ENCODE measurements at places on chromosomes 3 and 15.

- no peak for DNase-seq
Measured at GRCh38 chr3:115418583-115418982, 204.7 kb upstream of the GAP43 start.

GRCh38 chr15:51067510-51067909 lies 27.2 kb downstream of the TNFAIP8L3 start:
- no peak for DNase-seq

DNA sequence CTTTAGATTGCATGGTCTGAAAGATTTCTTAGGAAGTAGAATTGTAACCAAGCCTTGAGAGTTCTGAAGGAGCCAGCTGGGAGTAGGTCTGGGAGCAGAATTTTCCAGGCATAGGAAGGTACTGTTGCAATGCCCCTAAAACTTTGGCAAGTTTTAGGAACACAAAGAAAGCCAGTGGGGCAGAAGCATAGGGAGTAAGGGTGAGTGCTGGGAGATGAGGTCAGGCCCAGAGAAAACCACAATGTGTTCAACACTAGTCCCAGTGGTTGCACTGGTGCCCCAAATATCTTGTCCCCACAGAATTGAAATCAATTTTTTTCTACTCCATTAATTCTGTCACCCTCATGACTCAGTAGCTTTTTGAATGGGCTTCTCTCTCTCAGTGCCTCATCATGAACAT lies 120.7 kb upstream of the GALNT15 start:
- no peak for DNase-seq

DNA sequence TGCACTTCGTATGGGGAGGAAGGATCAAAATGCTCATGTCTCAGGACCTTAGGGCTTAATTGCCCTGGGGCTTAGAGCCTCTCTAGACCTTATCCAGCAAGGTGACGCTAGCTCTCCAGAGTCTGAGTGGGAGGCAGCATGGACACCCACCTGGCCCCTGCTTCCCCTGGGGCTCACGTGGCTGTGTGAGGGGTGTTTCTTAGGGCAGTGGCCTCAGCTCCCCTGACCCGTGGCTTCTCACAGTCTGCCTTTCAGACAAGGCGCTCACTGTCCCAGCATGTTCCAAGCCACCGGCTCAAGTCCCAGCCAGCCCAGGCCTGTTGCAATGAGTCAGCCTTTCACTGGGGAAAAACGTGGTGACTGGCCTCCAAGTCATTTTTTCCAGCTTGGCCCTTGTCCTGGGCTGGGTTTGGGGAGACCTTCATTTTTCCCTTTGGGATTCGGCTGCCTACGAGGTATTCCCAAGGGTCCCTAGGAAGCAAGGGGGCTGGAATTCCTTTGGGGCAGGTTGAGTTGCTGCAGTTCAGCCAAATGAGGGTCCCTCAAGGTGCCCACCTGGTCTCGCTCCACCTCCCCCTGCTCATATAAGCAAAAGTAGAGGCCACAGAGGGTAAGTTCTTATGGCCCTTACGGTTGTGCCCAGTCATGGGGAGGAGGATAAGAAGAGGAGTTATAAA lies 15.7 kb downstream of the BHLHE40 start:
- no peak for DNase-seq

DNA sequence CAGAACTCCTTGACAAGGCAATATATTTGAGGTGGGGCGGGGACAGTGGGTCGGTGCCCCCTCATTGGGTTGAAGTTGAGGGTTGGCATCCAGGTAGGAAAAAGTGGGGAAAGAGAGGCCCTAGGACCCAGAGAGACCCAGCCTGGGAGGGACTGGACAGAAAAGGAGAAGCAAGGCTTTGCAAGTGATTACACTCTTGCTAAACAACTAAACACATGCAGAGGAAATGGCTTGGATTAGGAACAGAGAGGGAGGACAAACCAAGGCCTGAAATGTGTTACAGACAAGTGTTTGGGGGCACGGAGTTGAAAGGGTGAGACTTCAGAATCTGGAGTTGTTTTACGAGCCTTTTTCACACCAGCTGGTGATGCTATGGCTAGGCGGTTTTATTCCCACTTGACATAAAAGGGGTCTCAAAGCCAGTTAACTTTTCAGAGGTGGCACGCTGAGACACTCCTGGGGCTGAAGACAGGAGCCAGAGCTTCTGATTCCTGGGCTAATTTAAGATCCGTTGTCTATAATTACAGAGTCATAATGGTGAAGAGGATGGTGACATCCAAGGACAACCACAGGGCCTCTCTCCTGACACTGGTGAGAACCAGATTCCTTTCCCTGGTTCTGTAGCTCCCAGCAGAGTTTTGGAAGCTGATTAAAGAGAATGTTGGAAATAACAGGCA lies 7.7 kb upstream of the KCTD6 start:
- DNase-seq: no peak

DNA sequence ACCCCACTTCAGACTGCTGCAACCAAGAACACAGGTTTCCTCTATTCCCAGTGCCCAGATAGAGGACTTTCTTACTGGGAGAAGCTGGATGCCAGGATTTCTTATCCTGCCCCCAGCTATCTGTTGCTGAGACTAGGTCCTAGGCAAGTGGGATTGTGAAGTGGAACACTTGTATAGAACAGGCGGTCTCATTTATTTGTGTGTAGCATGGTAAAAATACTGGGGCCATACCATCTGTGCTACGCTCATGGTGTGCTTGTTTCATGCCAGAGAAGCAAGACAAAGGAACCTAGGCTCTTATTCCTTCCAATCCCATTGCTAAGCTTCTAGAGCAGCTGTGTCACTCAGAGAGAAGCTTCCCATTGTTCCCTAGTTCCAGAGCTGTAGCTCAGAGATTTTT lies 191.5 kb upstream of the EPHA6 start:
- no peak for DNase-seq

DNA sequence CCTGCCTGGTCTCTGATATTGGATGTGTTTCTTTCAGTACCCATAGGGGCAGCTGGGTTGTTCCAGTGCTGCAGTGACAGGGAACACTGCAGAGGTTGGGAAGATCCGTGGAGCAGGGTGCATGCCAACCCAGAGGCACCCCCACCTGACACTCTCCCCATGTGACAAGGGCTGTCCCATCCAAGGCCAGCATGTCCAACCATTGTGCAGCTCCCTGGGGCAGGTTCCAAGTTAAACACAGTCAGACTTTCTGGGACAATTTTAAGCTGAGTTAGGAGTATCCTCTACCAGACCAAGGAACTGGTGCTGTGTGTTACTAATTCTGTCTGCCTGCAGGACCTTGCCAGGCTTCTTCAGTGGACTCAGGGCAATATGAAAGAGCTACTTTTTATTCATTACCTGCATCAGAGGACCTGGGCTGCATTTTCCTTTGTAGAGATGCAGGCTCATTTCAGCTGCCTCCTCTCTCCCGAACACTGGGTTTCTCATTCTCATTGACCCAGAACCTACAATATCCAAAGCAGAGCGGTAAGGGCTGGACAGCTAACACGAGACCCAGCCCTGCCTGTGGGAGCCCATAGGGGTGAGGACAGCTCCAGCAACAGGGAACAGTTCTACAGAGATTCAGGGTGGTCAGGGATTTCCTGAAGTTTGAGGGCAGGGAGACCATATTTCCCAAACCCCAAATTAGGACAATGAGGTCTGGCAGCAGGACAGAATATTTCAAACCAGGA lies 72.7 kb downstream of the SPSB4 start:
- DNase-seq: no peak

- no peak for DNase-seq
Measured at GRCh38 chr15:51814606-51815005, 14.8 kb upstream of the TMOD3 start.

GRCh38 chr15:30924353-30924752 lies 20.6 kb downstream of the FAN1 start:
- no peak for DNase-seq

- no peak for DNase-seq
Measured at GRCh38 chr15:64149893-64150578, 1.5 kb upstream of the SNX22 start.

DNA sequence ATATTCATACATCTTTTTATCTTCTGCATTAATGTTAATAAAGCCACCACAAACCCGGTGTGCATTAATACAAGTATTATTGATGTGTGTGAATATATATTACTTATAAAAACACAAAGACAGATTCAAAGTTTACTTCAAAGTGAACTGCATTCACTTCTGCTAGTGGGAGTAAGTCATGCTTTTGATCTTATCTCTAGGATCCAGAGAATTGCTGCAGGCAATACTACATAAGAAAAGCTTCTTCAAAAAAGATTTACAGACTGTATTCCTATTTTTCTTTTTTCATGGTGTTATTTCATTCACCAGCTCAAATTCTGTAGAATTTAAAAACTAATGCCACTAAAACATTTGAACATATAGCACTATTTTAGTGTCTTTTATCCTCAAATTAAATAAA lies 87.5 kb upstream of the CBLB start:
- DNase-seq: no peak

- no peak for DNase-seq
Measured at GRCh38 chr3:174466471-174467054, 392.6 kb upstream of the NAALADL2 start.

DNA sequence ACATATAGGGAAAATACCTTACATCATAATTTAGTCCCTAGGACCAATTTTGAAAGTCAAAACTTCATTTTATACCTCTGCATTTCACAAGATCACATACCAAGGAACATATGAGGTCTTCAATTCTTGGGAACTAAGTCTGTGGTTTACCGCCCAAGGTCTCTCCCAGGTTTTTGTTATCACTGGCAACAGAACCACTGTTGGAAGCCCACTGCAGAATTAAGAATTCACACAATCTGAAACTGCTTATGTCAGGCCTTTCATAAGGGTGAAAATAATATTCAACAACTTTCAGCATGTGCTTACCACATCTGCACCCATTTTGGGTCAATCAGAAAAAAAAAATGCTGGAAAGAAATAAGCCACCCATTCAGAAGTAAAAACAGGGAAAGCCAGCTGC lies 107.2 kb upstream of the MME start:
- no peak for DNase-seq

DNA sequence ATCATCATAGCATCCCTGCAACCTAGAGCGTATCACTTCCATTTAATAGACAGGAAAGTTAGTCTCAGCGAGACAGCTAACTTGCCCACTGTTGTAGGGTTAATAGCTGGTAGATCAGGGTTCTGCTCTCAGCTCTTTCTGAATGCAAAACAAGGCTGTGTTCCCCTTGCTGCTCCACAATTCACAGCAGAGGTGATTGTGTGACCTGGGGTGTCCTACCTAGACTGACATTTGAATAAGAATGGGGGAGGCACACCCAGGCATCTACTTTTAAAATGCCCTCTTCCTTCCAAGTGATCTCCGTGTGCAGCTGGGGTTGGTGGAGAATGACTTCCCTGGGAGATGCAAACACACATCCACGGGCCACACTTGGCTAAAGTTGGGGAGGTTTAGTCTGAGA lies 43.0 kb upstream of the CACNA2D3 start:
- DNase-seq: no peak

GRCh38 chr3:196341137-196341536 lies 2.9 kb upstream of the TM4SF19 start:
- DNase-seq: no peak

DNA sequence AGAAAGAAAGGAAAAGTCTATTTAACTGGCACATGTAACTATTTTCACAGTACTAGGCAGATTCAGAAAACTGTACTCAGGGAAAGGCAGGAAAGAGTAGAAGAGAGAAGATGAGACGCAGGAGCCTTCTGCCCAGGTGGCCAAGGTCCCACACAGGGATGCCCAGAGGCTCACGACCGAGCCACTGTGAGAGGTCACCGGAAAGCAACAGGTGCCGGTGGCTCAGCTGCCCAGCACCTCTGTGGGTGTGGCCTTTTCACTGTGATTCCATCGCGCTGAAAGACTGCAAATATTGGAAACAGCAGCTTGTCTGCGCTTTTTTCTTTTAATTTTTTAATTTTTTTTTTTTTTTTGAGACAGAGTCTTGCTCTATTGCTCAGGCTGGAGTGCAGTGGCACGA lies 226.8 kb downstream of the OCA2 start:
- no peak for DNase-seq

GRCh38 chr15:76258460-76258859 lies 52.8 kb downstream of the ETFA start:
- DNase-seq: no peak

DNA sequence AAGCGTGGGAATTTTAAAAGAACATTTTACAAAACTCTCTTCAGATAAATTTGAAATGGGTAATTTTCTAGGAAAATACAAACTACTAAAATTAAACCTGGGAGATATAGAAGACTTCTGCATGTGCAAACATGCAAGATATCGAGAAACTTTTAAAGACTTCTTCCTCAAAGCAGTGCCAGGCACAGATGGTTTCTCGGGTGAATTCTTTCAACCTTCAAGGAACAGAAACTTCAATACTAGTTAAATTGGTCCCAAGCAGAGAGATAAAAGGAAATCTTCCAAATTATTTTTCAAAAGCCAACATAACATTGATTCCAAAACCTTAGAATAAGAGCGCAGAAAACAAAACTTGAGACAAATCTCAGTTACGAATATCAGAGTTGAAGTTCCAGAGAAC lies 732.7 kb downstream of the PDCD6IP start:
- no peak for DNase-seq

DNA sequence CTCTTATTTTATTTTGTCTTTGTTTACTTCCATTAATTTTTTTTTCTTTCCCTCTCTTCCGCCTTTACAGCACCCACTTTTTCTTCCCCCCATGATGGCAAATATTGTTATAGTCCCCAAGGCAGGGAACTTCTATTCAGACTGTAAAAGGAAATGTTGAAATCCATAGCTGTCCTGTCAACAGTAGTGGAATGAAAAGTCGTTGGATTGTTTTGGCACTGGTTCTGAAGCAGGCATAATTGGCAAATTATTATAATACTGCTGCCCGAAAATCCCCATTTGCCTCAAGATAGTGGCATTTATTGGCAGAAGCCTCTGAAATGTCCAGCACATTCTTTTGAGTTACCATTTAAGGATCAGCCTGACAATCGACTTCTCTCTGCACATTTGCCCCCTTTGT lies 150.6 kb downstream of the TPRG1 start:
- DNase-seq: no peak

DNA sequence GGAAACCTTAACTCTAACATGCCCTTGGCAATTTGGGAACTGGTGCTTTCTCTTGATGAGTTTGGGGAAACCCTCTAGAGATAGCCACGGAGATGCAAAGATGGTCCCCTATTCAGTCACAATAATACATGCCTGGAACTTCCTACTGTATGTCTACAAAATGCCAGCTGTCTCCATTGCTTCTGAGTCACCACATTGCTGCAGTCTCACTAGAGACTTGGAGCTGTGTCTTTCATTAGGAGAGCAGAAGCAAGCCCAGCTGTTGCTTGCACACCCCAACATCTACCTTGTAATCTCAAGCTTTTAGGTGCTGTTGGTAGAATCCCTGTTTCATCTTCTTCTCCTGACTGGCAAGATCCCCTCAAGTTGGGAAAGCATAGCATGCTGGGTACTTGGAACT lies 261.0 kb downstream of the ADAMTSL3 start:
- DNase-seq: no peak
